ENCODE measurements at places on chromosomes 5 and 9. TPM values are rescaled to one million over a fixed set of nuclear protein-coding genes. Genes with fewer than 3 reads are reported as not detected.

- no peak overlapping the region for H3K27ac ChIP-seq
- H3K27me3 ChIP-seq, result no peaks in the 10 kb centered on the region
- H3K4me3 ChIP-seq, result no peak overlapping the region
- peak; percentile 75 for DNase-seq
These were observed 169.0 kb downstream of the FBXL17 start for GRCh38 chr5:108212775-108213346.

DNA sequence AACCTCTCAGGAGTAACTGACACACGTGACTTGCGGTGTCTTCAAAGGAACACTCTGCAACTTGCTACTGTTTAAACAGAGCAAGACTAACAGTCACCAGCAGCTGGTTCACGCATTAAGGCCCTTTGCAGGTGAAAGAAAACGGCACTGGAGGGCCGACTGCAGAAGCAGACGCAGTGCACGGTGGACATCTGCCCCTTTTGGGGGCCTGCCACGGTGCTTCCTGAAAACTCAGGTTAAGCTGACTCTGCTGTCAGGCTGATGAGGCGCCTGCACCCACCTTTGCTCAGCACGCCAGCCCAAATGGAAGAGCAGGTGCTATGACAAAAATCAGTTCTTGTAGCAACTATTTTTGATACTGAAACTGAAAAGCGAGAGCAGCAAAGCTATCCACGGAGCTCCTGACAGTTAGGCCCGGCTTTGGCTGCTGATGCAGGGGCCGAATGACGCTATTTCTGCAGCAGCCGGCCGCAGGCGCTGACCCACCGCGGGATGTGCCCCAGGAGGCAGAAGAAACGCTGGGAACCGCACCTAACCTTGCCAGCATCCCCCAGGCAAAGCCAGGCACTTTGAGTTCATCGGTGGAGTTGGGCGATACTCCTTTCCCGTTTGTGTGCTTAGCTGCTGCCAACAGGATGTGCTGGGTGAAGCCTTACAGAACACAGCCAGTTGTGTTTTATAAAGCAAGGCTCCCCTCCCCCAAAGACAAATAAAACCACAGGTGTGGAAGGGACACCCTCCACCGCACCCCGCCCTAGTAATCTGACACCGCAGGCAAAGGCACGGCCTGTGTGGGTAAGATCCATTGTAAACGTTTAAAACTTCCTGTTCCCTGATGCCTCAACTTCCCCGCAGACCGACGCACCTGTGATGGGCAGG, 21.1 kb upstream of the TERT start:
- no peaks in the 10 kb centered on the region for H3K27me3 ChIP-seq
- H3K4me3 ChIP-seq, result peak overlapping the region; percentile 63
- peak overlapping the region; percentile 77 for H3K27ac ChIP-seq
- H3K36me3 ChIP-seq, result peaks cover 15% of the 10 kb centered on the region
- DNase-seq, result peak; percentile 97
- H3K4me1 ChIP-seq, result peaks cover 28% of the 10 kb centered on the region

DNA sequence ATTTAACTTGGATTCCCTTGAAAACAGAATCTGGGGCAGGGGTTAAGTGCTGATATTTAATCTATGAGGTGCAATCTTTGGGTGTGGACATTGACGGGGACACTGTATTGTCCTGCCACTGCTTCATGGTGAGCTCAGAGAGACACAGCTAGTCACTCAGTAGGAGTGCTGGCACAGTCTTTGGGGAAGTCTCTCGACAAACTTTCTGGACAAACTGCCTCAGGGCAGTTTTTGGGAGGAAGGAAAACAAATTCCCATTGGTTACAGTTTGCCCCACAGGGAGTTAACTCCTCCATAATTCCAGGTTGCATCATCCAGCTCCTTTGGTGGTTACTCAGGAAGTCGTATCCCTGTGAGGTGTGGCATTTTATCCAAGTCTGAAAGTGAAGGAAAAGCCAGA, 17.9 kb downstream of the HNRNPK start:
- no peaks in the 10 kb centered on the region for H3K27me3 ChIP-seq
- H3K4me3 ChIP-seq, result no peak overlapping the region
- H3K4me1 ChIP-seq, result peaks cover 19% of the 10 kb centered on the region
- peak; percentile 94 for DNase-seq
- H3K36me3 ChIP-seq, result no peaks in the 10 kb centered on the region

GRCh38 chr5:26889815-26890214, 148.6 kb downstream of the CDH9 start:
- DNase-seq, result no peak
- peaks cover 18% of the 10 kb centered on the region for H3K4me1 ChIP-seq
- no peaks in the 10 kb centered on the region for H3K36me3 ChIP-seq
- H3K27me3 ChIP-seq, result no peaks in the 10 kb centered on the region

DNA sequence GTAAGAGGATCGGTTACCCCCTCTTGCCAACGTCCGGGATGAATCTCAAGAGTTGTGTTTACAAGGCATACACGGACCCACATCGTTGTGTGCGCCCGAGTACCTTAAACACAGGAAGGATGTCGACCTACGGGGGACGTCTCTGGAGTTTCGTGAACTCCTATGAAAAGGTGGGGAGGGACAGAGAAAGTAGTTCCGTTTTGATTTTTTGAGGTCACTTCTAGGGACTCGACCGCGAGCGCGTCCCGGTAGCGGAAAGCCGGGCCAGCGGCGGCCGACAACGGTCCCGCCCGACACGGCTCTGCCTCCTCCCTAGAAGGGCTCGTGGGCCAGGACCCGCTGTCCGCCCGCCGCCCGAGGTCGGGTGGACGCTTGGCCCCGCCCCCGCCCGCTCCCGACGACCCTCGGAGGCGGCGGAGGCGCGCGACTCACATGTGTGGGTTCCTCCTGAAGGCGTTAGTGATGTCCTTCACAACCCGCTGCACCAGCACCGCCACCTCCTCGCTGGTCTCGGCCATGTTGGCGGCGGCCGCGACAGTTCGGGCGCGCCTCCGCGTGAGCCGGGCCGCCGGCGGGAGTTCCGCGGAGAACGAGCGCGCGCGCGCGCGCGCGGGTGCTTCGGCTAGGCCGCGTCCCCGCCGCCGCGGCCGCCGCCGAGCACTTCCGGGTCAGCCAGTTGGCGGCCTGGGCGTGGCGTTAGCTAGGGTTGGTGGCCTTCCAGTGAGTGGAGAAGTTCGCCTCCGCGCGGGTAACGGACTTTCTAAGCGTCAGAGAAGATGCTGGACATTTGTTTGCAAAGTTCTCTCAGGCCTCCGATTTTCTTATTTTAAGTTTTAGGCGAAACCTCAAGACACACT, at the start of gene PTAR1:
PTAR1 (minus strand) TSS at position 591 of the 857 bp plus-strand sequence; CDS start at position 518, 73 bp downstream.
- peak; percentile 82 for DNase-seq
- H3K27me3 ChIP-seq, result no peaks in the 10 kb centered on the region
- peak within 1 kb of the TSS; percentile 43 for H3K27ac ChIP-seq
- H3K4me3 ChIP-seq, result peak within 1 kb of the TSS; percentile 99
- no peaks in the 10 kb centered on the region for H3K36me3 ChIP-seq
- H3K4me1 ChIP-seq, result peaks cover 6% of the 10 kb centered on the region

DNA sequence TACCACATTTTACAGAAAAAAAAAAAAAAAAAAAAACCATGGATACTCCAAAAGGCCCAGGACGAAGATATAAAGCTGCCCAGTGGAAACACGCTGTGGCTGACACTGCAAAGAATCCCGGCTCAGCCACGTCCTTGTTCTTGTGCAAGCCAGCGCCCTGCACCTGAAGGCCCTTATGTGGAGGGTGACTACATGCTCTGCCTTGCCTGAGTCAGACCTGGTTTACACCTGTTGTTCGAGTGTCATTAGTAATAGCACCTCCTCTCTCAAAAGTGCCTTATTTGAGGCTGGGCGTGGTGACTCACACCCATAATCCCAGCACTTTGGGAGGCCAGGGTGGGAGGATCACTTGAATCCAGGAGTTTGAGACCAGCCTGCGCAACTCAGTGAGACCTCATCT, 54.3 kb upstream of the ZSWIM6 start:
- H3K36me3 ChIP-seq, result no peaks in the 10 kb centered on the region
- peak; percentile 18 for DNase-seq
- no peak overlapping the region for H3K27ac ChIP-seq
- no peaks in the 10 kb centered on the region for H3K27me3 ChIP-seq

- H3K36me3 ChIP-seq, result no peaks in the 10 kb centered on the region
- peaks cover 43% of the 10 kb centered on the region for H3K4me1 ChIP-seq
- H3K4me3 ChIP-seq, result peak overlapping the region; percentile 61
- peak overlapping the region; percentile 93 for H3K27ac ChIP-seq
- peak; percentile 85 for DNase-seq
- no peaks in the 10 kb centered on the region for H3K27me3 ChIP-seq
These were observed 6.6 kb downstream of the SLC46A2 start for GRCh38 chr9:112884101-112884500.

DNA sequence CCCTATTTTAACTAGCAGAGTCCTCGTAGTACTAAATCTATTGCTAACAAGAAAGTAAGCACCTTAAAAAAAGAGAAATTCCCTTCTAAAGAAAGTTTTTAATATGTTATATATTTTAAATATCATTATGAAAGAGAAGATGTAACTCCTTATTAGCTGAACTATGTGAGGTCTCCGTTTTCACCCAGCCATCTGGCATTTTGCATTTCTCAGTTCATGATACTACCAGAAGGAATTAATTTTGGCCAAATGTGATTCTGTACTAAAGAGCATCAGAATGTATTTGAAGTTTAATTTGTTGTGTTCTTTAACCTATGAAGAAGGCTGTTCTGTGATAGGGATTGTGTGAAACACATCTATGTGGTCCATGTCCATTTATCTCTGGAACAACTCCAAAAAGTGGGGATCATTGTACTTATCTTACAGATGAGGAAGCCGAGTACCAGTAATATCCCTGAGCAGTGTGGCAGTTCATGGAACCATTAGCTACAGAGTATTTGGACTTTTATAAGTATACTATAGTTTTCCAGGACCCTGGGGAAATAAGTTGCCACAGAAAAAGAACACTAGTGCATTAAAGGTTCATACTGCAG, 29.8 kb downstream of the TNFAIP8 start:
- H3K27me3 ChIP-seq, result no peaks in the 10 kb centered on the region
- H3K4me1 ChIP-seq, result 0 out of 2 replicates have a peak, but pooled peaks cover 4% of the 10 kb centered on the region
- no peaks in the 10 kb centered on the region for H3K36me3 ChIP-seq
- H3K27ac ChIP-seq, result no peak overlapping the region

Gene NR4A3
- total RNA-seq, result 0.98 TPM

Gene SLC46A2
- total RNA-seq, result not detected

Gene FOXD4L3
- total RNA-seq, result not detected

All from PC-3 (cell line).